ENCODE measurements at places on chromosomes 2 and 18.

GRCh38 chr18:31268985-31269406, 49.0 kb upstream of the DSG1 start:
- DNase-seq: no peak

DNA sequence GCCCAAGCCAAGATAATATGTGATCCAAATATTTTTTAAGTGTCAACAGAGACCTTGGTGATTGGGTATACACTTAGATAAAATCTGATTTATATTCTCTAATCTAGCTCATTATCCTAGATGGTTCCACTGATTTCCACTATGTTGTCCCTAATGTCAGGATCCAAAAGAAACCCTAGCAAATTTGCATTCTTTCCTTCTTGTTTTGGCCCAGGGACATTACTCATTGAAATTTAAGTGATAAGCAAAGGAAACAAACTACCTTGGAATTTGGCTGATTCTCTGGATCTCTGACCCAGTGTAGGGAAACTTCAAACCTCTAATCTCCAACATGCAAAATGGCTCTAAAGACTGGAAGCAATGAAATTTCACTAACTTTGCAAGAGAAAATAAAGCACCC, 179.8 kb upstream of the MEIS1 start:
- no peak for DNase-seq

GRCh38 chr2:233830111-233830802, 24.1 kb downstream of the HJURP start:
- no peak for DNase-seq

DNA sequence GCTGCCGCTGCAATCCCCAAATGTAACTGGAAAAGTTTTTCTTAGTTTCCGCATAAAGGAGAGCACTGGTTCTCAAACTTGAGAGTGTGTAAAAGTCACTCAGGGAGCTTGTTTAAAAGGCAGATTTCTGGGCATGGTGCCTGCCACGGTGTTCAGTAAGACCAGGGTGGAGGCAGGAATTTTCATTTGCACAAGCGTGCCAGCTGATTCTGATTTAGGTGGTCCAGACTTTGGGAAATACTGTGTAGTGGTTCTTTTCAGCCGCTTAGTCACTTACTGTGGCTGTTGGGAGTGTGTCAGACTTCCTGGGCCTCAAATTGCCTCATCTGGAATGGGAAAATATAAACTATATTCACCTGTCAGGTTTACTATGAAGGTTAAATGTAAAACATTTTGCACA, 788 bp downstream of the ARMC9 start:
- no peak for DNase-seq

GRCh38 chr2:234949762-234950434, 1.9 kb upstream of the SH3BP4 start:
- DNase-seq: no peak

DNA sequence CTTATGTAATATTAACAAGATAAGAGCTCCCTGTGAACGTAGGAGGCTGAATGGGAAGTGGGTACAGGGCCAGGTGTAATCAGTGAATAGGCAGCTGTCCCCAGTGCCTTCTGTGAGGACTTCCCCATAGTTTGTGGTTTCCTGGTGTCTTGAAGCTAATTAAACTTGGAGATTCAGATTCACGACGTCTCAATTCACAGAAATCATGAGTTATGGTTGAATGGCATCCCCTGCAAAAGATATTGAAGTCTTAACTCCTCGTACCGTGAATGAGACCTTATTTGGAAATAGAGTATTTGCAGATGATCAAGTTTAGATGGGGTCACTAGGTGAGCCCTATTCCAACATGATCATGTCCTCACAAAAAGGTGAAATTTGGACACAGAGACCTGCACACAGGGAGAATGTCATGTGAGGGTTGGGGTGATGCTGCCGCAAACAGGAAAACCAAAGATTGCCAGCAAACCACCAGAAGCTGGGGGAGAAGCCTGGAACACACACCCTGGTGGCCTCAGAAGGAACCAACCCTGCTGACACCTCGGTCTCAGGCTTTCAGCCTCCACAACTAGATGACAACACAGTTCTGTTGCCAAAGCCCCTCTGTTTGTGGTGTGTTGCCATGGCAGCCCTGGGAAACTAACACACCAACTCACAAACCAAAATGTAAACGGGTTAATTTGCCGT, 13.2 kb downstream of the ARL4C start:
- no peak for DNase-seq

DNA sequence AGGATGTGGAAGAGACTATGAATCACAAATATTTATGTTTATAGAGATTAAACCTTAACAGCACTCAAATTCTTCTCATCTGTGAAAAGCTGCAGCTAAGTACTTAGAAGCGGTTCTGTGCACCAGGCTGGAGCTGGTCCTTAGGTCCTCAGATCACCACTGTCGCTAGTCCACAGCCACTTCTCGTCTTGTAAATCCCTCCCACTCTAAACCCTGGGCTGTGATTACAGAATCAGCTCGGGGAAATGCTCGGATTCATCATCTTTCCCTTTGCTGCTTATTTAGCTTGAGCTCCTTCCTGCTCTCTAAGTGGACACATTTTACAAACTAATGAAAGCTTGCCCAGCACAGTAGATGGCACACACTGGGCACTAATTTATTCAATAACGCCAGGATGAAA, 61.7 kb downstream of the RNF152 start:
- DNase-seq: no peak

- DNase-seq: no peak
Observed at GRCh38 chr2:66869076-66869475, 434.2 kb downstream of the MEIS1 start.

DNA sequence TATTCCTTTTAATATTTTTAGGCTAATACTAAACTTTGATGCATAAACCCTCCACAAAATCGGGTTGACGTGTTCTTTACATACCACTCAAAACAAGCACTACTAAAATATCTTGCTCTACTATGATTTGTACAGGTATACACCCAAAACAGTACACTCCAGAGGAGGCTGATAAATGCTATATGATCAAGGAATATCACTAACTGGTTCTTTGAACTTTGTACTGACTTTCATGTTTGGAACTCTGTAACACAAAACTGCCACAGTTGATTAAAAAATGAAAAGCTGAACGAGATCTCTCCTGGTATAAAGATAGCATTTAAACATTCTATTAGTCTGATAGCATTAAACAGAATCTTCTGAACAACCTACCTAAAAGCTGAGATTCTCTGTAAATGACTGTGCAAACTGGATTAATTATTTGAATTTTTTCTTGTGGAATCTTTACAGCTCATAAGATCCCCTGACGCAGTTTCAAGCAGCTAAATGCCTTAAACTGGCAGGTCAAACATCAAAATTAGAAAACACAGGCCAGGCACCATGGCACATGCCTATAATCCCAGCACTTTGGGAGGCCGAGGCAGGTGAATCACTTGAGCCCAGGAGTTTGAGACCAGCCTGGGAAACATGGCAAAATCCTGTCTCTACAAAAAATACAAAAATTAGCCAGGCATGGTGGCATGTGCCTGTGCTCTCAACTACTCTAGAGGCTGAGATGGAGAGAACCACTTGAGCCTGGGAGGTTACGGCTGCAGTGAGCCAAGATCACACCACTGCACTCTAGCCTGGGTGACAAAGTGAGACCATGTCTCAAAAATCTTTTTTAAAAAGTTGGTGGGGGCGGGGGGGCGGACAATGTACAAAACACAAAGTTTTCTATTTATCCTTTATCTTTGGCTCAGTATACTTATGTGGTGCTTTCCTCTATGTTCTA, 150.6 kb downstream of the EXOC6B start:
- no peak for DNase-seq
